ENCODE measurements at places on chromosomes 2 and 18.

DNA sequence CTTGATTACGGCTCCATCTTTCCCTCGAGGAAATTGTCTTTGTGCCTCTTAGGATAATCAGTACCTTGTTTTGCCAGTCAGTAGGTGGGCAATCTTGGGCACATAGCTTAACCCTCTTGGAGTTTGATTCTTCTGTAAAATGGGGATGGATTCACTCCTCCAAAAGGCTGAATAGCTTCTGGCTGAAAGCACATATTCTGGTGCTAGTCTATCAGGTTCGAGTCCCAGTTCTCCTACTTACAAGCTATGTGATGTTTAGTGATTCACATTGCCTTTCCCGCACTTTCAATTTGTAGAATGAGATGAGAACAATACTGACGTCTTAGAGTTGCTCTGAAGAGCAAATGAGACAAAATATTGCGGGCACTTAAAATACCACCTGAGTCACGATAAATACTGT, 43.9 kb downstream of the ATIC start:
- DNase-seq = no peak

GRCh38 chr18:26993568-26993967, 128.1 kb upstream of the AQP4 start:
- DNase-seq = no peak

DNA sequence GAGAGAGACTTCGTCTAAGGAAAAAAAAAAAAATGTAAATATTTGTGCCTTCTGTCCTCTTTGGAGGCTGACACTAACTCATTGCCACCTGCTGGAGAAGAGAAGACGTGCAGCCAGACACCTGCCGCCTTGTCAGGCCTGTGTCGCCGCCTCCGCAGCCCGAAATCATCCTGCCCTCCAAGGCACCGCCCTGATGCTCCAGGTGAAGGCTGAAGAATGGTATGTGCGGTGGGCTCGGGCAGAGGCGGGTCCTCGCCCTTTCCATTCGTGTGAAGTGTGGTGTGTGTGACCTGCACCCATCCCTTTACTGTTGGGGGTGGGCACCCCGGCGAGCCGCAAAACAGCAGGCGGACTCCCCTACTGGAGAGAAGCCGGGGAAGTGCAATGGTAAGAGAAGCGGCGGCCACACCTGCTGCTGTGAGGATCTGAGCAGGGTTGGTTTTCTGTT, 60.4 kb downstream of the FAM161A start:
- peak; percentile 16 for DNase-seq

DNA sequence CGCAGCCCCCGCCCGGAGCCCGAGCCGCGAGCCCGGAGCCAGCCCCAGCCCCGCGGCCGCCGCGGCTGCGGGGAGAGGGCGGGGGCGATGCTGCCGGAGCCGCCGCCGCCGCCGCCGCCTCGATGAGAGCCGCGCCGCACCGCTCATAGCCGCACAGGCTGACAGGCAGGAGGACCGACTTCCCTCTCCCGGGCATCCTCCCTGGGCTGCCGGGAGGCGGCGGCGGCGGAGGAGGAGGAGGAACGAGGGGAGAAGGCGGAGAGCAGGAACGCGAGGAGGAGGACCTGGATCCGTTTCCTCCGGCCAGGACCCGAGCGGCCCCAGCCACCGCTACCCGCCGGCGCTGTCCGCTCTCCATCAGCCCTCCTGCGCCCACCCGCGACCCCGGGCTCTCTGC, 370 bp downstream of the KLHL29 start:
- DNase-seq = no peak

DNA sequence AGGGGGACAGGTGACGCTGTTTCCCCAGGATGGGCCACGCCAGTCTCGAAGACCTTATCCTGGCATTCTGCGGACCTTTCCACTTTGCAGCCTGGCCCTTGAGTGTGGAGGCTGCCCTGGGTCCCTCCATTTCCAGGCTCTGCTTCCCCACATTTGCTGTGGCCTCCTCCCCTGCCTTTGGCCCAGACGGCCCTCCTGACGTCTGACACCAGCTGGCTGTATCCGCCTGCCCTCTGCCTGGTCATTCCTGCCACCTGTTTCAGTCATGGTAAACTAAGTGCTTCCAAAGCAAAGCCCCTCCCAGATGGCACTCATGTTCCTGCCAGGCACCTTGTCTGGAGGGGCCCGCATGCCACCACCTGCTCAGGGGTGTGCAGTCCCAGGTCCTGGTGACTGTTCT, 95.1 kb downstream of the ASB1 start:
- no peak for DNase-seq

DNA sequence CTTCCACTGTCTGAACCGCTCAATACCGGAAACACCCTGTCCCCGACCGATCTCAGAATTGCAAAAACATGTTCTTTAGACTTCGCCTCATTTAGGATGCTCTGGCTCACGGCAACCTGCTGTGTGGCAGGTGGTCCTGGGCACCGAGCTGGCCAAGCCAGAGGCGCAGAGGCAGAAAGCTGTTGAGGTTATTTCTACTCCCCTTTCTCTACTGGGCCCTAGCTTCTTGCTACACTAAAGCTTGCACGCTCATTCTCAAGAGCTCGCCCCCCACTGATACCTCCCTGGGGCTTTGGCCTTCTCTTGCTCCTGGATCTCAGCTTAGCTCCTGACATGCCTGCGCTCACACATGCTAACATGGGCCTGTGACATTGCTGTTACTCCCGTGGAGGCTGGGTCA, 417.4 kb downstream of the LPIN1 start:
- DNase-seq = no peak
